ENCODE measurements at places on chromosomes 16 and 17.

DNA sequence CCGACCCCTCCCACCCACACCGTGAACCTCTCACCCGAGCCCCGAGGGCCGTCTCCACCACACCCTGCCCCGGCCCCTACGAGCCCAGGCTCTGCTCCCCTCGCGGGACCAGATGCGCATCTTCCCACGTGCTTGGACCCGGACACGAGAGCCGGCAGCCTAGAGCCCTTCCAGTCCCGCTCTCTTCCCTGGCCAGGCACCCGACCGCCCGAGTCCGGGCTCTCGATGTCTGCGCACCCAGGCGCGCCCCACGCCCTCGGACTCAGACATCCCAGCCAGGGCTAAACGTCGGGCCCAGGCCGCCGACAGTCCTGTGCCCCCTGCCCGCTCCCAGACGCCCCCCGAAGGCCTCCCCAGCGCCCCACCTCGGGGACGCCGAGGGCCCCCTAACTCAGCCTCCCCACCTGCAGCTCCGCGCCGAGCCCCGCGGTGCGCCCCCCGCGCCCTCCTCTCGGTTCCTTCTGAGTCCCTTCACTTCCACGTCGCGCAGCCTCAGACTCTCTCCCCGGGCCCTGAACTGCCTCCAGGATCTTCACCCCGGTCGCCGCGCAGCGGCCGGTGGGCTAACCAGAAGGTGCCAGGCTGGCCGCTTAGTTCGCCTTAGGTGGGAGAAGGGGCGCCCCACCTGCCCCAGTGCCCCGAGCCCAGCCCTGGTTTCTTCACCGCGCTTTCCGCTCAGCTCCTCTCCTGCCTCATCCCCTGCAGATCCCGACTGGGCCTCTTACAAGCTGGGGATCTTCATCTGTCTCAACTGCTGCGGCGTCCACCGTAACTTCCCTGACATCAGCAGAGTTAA lies 688 bp downstream of the ADAP2 start:
- no peak for DNase-seq

DNA sequence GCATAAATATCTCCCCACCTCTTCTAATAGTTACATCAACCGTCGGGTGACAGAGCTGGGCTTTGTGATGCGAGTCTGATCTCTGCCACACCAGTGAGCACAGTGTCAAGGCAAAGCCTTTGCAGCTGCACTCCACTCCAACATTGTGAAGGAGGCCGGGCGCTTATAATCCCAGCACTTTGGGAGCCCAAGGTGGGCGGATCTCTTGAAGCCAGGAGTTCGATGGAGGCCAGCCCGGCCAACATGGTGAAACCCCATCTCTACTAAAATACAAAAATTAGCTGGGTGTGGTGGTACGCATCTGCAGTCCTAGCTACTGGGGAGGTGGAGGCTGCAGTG lies 18.9 kb downstream of the CYB5D2 start:
- no peak for DNase-seq

- no peak for DNase-seq
These were observed 28.6 kb downstream of the ANKRD40 start for GRCh38 chr17:50679008-50679544.

- no peak for DNase-seq
These were observed 10.9 kb upstream of the FAM171A2 start for GRCh38 chr17:44374306-44375195.

DNA sequence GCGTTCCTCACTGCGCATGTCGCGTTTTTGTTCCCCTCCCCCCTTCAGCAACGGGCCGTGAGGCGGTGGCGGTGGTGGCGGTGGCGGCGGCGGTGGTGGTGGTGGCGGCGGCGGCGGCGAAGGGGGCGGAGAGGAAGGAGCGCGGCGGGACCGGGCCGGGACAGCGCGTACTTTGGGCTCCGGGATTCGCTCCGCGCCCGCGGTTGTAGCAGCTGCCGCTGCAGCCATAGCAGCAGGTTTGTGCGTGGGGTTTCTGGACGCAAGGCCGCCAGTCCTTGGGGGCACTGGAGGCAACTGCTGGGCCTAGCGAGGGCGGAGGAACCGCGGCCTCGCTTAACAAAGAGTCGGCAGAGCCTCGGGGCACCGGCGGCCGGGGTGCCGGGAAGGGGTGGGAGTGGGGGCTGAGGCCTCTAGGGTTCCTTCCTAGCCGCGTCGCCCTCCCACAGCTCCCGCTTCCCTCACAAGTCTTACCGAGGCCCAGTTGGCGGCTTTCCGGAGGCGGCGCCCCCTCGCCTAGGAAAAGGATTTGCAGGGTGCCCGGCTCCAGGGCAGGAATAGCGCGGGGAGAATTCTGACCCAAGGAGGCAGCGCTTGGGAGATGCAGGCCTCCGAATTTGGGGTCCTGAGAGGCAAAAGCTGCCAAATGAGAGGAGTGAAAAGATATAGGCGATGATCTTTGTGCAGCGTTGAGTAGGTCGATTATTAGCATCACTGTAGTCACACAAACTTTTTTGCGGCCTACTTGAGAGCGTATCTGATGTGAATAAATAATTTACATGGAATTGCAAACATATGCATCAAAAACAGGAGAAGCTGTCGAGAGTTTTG lies at the start of gene DDX42:
TSS of gene DDX42 (plus strand) at position 30 of the 828 bp plus-strand sequence. CDS start 12,880 bp downstream, outside the sequence.
- peak; percentile 58 for DNase-seq

DNA sequence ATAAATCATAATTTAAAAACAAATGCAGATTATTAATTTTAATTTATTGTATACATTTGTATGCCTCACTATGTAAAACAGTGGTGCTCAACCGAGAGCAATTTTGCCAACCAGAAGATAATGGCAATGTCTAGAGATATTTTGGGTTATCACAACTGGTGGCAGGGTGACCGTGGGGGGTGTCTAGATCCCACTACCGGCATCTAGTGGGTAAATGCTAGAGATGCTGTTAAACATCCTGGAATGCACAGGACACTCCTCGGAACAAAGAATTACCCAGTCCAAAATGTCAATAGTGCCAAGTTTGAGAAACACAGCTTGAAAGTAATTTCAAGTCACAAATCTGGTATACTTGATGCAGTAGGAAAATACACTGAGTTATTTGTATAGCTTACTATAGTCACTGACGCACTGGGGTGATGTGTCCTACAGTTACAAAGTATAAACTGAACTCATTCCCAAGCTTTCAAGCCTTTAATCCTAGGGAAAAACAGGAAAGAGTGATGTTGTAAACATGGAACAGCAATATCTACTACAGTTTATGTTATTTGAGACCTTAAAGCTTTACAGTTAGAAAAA lies 133.5 kb downstream of the BRIP1 start:
- DNase-seq, result no peak

DNA sequence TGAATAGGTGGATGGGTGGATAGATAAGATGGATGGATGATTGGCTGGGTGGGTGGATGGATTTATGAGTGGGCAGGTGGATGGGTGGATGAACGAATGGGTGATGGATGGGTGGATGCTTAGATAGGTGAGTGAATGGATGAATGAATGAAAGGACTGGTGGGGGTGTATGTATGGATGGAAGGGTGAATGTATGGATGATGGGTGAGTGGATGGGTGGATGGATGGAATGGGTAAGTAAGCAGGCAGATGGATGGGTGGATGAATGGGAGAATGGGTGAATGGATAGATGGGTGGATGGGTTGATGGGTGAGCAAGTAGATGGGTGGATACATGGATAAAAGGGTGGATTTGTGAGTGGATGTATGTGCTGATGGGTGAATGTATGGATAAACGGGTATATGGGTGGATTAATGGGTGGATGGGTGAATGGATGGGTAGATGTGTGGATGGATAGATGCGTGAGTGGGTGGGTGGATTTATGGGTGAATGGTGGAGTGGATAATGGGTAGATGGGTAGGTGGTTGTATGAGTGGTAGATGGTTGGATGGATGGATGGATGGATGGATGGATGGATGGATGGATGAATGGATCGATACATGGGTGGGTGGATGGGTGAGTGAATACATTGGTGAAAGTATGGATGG lies 682.6 kb downstream of the HS3ST4 start:
- no peak for DNase-seq

DNA sequence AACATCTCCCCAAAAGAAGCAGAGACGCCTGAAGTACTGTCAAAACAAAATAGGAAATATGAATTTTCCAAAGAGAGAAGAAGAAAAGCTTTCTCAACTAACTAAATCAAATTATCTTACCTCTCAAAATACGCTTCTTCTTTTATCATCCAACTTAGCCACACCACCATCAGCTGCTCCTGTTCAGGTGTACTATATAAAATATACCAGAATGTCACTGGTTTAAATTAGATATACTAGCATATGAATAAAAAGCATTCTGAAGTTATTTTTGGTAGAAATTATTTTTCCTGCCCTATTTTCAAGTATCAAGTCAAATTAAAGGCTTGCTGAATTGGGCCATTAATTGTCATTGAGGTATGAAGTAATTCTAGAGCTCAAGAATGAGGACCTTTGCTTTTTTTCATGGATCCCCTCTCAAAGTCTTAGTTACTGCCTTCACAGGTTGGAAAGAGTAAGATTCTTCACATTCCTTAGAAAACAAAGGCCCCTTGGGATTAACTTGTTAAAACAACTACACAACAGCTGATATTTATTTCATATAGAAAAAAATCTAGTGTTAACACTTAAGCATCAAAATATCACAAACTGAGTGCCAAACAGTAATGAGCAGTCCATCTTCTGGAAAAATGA lies 30.1 kb downstream of the INTS2 start:
- DNase-seq, result no peak

GRCh38 chr16:70432356-70432722 lies 6.6 kb downstream of the ST3GAL2 start:
- no peak for DNase-seq
